ENCODE measurements at places on chromosomes 1 and 21.

DNA sequence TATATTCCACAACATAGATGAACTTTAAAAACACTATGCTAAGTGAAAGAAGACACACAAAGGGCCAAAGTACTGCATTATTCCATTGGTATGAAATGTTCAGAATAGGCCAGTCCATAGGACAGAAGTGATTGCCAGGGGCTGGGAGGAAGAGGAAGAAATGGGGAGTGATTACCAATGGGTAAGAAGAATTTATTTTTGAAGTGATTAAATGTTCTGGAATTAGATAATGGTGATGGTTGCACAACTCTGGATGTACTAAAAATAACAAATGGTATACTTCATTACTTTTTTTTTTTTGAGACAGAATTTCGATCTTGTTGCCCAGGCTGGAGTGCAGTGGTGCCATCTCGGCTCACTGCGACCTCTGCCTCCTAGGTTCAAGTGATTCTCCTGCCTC, 61.7 kb downstream of the CHD5 start:
- peak; percentile 67 for DNase-seq

GRCh38 chr1:34164771-34165391, at the start of gene CSMD2:
TSS of gene CSMD2 (minus strand) at chr1:34165230. CDS start at chr1:34165097, 133 bp downstream.
- DNase-seq = no peak

DNA sequence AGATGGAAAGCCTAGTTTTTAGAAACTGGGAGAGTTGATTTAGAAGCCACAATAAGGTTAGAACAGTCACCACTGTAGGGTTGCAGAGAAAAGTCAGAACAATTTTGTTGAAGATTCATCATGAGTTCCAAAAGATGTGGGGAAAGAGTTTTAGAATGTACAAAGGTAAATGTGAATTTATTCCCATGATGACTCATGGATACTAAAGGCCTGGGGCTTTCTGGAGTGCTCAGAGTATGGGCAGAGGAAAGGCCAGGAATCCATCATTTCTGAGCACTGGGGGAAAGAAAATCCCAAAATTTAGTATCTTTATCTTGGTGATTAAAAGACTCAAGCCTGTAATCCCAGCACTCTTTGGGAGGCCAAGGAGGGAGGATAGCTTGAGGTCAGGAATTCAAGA, 17.8 kb downstream of the YBX1 start:
- DNase-seq = no peak

DNA sequence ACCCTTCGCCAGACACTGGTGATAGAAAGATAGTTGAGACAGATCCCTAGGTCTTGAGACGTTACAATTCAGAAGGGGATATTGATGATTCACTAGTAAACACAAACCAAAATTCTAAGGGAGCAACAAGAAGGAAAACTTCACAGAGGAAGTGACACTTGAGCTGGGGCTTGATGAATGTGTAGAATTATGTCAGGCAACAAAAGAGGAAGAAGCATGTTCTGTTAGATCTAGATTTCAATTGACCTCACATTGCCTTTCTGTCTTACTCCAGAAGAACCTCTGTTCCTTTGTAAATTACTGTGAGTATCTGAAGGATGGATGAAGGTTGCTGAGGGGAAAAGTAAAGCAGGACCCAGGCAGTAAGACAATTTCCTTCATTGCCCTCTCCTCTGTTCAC, 328.2 kb downstream of the KCTD3 start:
- no peak for DNase-seq

DNA sequence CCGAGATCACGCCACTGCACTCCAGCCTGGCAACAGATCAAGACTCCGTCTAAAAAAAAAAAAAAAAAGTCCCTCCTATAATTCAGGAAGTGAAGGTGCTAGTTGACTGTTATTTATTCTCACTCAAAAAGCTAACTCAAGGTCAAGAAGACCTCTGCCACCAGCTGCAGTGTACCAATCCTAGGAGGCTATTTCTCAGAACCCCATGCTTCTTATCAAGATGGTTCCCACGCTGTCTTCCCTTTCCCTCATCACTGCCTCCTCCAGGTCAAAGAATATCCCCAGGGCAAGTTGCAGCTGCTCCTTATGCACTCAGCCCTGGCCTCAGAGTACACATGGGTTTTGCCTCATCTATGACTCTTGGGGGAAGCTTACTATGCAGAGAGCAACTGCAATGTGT, 53.6 kb downstream of the RERE start:
- peak; percentile 22 for DNase-seq

DNA sequence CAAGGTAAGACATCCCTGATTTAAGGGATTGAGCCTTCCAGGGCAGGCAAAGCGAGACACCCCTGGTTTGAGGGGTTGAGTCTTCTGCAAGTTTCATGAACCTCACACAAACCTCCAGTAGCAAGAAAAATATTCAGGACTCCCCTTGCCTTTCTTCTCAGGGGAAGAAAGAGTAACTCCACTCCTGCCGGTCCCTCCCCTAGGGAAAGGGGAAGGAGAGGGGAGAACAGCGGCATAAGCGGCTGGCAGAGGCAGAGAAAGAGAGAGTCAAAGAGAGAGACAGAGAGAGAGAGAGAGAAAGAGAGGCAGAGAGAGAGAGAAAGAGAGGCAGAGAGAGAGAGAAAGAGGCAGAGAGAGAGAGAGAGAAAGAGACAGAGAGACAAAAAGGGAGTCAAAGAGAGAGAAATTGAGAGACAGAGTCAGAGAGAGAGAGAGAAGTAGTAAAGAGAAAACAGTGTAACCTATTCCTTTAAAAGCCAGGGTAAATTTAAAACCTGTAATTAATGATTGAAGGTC, 29.5 kb upstream of the CBR3 start:
- no peak for DNase-seq

DNA sequence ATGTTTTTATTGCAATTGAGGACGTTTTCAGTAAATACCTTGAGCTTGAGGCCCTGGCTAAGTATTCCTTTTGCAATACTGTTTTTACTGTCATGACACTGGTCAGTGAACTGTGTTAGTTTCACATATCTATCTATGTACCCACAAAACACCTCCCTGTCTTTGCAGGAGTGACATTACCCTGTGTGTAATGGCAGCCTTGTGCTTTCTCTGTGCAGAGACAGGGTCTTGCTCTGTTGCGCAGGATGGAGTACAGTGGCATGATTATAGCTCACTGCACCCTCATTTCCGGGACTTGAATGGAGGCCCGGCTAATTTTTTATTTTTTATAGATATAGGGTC, 8.9 kb downstream of the YBX1 start:
- DNase-seq = no peak

DNA sequence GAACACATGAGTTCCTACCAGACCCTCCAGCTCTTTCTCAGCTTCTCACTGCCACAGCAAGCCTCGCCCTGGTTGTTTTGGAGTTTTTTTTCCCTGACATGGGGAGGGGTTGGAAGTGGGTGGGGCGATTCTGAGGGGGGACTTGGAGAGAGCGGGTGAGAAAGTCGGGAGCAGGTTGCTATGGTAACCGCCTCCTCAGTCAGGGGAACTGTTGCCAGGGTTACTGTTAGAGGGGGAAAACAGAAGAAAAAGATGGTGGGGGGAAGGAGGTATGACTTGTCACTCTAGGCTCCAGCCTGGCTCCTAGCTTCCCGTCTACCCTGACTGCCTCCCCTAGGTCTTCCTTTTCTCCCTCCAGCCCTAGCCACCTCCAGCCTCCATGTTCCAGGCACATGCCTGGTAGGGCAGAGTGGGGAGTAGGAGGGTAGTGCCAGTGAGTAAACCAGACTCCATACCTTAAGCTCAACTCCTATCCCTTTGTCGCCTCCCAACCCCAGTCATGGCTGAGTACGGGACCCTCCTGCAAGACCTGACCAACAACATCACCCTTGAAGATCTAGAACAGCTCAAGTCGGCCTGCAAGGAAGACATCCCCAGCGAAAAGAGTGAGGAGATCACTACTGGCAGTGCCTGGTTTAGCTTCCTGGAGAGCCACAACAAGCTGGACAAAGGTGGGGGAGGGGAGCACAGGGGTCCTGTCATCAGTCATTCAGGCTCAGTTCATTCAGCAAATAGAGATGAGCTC, 6.0 kb downstream of the PEA15 start:
- no peak for DNase-seq

DNA sequence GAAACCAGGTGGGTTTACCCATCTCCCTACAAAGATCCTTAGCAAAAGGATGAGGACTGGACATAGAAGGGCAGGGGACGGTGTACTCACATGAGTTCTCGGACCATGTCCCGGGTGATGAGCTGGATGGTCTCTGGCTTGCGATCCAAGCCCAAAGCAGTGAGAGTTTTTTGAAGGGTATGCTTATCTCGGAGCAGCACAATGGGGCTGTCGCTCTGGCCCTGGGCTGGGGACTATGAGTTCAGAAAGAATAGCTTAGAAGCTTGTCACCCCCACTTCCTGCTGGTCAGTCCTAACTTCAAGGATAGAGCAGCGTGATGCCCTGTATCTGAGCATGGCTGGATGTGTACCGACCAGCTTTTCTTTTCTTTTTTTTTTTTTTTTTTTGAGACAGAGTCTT, 9.6 kb downstream of the CFAP45 start:
- DNase-seq = no peak

DNA sequence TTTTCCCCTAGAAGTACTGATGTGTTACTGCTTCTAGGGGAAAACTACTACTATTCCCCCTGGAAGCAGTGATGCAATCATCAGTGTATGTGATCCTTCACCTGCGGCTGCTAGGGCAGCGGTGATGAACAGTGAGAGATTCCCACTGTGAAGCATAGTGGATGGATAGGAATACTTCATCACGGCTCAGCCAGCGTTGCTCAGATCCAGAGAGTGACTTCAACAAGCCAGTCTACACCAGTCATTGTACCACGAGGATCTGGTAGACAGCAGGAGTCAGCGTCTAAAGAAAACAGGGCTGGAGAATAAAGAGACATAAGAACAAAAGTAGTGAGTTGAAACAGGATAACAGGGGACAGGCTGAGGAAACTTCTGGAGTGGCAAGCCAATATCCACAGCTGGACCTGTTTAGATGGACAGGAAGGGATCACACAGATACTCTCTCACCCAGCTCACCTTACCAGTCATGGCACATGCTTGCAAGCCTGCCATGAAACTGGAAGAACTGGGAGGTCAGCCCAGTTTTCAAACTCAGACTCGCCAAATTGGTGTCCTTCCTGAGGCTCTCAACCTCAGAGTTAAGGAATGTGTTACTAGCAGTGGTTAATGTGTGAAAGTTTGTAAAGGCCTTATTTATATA, 42.4 kb upstream of the LRRC52 start:
- DNase-seq = no peak

- DNase-seq = no peak
Observed at GRCh38 chr1:221873673-221874072, 131.8 kb upstream of the DUSP10 start.

GRCh38 chr1:66947267-66947666, 22.5 kb downstream of the MIER1 start:
- DNase-seq = peak; percentile 34

DNA sequence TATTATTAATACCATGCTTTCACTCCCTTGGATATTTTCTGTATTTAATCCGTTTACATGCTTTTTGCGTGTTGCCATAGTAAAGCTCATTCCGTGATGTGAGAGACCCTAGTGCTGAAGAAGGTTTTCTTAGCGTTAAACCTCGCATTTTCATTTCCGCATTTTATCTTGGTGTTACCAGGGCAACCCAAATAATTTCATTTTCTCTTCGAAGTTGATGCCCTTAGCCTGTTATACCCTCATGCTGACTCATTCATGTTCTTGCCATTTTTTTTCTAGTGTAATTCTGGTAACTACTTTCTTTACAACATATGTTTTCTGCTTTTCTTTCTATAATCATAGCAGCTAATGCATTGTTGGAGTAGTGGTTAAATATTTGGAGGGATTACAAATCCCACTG, 37.2 kb downstream of the LRRC8C start:
- no peak for DNase-seq

- no peak for DNase-seq
Observed at GRCh38 chr1:41435570-41436178, 48.8 kb downstream of the EDN2 start.

- no peak for DNase-seq
Observed at GRCh38 chr1:29461115-29461739, 224.9 kb downstream of the PTPRU start.

GRCh38 chr1:111990878-111991718, 1.6 kb upstream of the KCND3 start:
- peak; percentile 14 for DNase-seq

DNA sequence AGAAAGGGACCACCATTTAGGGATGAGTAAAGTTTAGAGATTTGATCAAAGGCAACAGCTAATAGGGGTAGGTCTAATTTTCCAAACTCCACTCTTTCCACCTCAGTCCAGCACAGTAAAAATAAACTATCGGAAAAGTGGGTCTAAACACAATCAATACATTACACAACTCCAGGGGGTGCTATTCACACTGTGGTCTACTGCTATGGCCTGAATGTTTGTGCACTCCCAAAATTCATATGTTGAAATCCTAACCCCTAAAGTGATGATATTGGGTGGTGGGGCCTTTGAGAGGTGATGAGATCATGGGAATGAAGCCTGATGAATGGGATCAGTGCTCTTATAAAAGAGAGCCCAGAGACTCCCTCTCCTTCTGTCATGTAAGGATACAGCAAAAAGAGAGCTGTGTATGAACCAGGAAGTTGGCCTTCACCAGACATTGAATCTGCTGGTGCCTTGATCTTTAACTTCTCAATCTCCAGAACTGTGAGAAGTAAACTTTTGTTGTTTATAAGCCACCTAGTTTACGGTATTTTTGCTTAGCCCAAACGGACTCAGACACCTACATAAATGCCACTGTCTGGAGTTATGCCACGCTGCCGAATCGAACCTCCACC, 193.9 kb downstream of the OMA1 start:
- no peak for DNase-seq

- no peak for DNase-seq
Observed at GRCh38 chr1:245131026-245131393, 23.8 kb upstream of the KIF26B start.

DNA sequence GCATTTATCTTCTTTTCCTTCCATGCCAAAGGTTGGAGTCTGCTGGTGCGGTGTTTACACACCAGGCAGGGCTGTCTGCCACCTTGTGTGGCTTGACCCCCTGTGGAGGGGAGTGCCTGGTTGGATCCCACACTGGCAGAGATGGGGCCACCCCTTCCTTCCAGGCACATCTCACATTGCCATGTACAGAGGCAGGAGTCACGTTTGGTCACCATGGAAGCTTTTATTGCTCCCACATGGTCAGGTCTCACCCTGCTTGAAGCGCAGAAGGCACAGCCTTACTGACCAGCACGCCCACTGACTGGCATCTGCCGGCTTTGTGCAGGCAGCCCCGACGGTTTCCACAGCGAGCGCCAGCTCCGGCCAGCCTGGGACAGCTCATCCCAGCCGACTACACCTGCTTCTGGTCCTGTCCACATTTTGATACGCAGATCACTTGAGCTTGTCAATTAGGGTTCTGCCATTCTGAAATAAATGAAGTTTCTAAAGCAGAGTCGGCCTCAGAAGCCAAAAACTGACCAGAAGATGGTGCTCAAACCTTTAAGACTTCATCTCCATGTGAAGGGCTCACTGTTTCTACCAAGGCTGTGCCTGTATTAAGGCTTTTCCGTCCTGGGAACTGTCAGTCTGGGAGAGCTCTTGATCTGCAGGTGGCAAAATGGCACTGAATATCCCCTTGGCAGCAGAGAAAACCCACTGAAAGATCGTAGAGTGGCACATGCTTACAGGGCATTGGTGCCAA, 35.6 kb upstream of the EPHA8 start:
- DNase-seq = no peak

DNA sequence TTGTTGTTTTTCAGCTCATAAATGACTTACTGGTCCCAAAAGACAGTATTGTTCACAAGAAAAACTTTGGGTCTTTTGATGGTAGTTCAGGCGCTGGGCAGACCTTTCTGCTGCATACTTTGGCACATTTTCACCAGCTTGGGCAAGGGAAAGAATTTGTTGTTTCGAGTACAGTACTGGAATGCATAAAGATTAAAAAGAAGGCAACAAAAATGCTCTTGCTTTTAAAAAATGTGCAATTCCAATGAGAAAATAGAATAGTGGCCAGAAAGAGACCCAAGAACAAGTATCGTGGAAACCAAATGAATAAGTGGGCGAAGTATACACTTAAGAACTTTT, 56.0 kb downstream of the CLIC6 start:
- DNase-seq = no peak
